ELF-1 (cell line): ENCODE measurements at places on chromosomes 11 and 22.
A peak's percentile ranks its signal among the peaks of the same experiment; 100 is the strongest.

- no peak for DNase-seq
Observed at GRCh38 chr11:14012846-14013245, 50.3 kb downstream of the SPON1 start.

DNA sequence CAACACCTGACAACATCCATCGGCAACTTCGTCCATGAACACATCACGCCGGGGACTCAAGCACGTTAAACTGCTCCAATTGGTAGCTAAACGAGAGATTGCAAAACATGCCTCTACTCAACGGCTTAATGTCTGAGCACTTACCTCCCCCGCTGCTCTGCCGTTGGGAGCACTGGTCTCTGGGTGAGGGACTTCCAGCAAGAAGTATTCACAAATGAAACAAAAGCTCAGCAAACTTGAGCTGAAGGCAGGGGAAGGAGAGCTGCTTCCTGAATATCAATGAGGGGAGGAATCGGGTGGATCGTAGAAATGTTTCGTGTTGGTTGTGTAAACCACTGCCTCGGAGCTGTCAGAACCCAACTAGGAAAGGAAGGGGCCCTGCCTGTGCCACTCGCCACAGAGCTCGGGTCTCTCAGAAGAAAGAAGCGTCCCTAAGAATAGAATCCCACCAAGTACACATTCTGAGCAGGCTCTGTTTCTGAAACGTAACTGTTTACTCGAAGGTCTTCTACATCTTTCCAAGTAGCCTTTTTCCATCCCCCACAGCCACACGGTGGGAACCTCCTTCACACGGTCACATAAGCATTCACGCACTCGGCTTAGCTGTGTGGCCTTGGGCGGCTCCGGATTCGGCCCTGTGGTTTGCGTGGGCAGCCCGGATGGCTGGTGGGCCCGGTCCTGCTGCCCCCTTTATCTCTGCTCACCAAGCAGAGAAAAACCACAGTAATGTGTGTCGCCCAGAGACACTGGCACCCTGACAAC lies at the start of gene MLC1:
Gene MLC1 (minus strand): TSS at position 216 of the 762 bp plus-strand sequence. CDS start 524 bp downstream, outside the sequence.
- DNase-seq = no peak

- peak; percentile 67 for DNase-seq
Observed at GRCh38 chr11:720642-721246, 14.7 kb downstream of the EPS8L2 start.

DNA sequence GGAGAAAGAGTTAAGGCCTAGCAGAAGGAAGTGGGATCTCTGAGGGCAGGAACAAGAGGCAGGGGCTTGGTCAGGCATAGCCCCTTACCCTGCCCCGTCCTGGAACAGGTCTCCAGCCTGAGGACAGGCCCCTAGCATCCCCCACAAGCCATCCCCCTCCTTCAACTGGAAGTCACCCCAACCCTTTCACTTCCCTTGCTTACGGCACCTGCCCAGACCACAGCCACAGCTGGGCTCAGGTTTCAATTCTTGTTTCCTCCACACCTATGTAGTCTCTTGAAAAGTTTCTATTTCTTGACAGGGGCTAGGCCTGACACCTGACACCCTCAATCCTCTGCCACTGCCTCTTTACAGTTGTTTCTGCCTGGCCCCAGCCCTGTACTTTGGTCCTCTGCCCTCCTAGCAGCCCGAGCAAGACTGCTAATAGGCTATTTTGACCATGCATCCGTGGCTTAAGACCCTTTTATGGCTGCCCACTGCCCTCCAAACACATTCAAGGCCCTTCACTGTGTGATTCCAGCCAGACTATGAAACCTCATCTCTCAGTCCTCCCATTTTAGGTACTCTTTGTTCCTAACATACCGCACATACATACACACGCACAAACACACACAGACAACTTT lies 10.9 kb upstream of the FCHSD2 start:
- peak; percentile 21 for DNase-seq

GRCh38 chr11:32874132-32874531 lies 18.5 kb upstream of the QSER1 start:
- no peak for DNase-seq

- DNase-seq = peak; percentile 36
Observed at GRCh38 chr22:36197514-36198146, 4.0 kb downstream of the APOL4 start.

- DNase-seq = no peak
Observed at GRCh38 chr11:103659743-103660142, 376.7 kb upstream of the DDI1 start.

- no peak for DNase-seq
Observed at GRCh38 chr11:35553021-35553420, 27.6 kb upstream of the PAMR1 start.

GRCh38 chr22:19047993-19048392 lies 74.2 kb downstream of the DGCR2 start:
- no peak for DNase-seq

DNA sequence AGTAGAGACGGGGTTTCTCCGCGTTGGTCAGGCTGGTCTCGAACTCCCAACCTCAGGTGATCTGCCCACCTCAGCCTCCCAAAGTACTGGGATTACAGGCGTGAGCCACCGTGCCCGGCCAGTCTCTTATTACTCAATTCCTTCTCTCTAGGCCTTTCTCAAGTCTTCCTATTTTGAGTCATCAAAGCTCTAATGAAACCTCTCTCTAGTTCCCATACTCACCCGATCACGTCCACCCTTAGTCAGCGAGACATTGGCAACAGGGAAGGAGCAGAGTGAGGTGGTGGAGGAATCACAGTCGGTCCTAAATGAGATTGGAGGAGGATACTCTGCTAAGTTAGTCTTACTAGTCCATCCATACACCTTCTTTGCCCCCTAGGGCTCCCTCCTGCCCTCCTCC lies 5.0 kb downstream of the BSCL2 start:
- no peak for DNase-seq
